ENCODE measurements at places on chromosomes 12 and 14.

DNA sequence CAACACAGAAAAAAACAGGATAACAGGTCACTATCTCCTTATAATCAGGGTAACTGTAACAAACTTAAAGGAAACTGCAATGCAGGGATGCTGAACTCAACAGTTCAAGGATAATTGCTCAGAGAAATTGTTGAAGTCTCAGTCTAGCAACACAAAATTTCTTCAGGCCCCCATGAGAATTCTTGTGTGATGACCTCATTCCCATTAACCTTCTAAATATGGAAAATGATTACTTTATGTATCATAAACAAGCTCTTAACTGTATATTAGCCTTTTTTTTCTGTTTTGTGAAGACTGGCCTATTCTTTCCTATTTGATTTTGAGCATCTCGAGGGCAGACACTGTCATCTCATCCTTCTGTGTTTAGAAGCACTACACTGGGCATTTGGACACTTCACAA, 47.1 kb downstream of the IGF1 start:
- DNase-seq: no peak

DNA sequence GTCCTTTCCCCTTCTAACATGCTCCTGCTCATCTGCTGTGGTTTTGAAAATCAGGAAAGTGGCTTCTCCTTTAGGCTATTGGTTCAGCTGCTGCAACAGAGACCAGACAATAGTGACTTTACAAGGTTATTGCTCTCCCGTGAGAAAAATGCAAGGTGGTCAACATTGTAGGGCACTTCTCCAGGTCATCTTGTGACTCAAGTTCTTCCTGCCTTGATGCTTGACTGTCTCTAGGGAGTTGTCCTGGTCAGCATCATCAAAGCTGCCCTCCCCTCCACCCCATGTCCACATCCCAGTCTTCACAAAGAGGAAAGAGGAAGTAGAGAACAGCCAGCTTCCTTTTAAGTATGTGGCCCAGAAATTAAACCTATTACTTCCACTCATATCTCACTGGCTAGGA, 3.9 kb upstream of the TMEM63C start:
- peak; percentile 28 for DNase-seq

DNA sequence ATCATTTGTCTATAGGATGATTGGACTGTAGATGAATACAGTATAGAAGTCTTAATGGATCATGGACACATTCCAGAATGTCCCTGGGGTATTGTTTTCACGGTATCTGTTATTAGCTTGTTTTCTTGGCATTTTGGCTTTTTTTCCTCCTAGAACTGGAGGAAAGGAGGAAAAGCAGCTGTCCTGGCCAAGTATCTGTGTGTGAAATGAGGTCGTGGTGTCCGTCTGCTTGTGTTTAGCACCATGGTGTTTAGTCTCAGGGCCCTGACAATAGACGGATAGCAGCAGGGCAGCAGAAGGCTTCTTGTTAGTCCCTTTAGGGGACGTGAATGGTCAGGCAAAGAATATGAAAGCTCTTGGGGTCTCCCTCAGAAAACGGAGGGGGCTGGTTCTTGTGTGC, 21.2 kb downstream of the FGF6 start:
- no peak for DNase-seq

DNA sequence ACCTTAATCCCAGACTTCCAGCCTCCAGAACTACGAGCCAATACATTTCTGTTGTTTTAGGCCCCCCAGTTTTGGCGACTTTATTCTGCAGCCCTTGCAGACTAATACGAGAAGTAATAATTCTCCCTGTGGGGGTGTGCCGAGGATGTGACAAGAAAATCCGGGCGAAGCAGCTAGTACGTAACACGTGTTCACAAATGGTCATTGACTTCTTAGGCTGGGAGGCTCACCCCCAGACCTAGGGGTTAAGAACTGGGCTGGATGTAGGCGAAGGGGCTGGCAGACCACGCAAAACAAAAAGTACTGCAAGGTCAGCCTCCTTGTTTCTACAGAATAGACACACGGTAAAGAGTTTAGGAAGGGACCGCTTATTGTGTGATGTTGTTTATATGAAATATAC, 69.8 kb upstream of the ESRRB start:
- DNase-seq: no peak

GRCh38 chr12:66107451-66107915, 23.1 kb downstream of the LLPH start:
- DNase-seq: peak; percentile 96

DNA sequence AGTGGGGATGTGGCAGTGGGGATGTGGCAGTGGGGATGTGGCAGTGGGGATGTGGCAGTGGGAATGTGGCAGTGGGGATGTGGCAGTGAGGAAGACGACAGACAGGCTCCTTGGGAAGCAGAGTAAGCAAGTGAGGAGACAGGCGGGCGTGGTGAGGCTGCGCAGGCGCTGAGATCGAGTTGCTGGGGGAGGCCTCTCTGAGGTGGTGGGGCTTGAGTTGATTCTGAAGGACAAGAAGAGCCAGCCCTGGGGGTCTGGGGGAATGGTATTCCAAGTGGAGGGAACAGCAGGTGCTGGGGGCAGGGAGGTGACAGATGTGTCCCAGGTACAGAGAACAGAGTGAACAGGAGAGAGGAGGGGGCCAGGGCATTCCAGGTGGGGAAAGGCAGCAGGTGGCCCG, 33.8 kb upstream of the TSPAN9 start:
- no peak for DNase-seq

DNA sequence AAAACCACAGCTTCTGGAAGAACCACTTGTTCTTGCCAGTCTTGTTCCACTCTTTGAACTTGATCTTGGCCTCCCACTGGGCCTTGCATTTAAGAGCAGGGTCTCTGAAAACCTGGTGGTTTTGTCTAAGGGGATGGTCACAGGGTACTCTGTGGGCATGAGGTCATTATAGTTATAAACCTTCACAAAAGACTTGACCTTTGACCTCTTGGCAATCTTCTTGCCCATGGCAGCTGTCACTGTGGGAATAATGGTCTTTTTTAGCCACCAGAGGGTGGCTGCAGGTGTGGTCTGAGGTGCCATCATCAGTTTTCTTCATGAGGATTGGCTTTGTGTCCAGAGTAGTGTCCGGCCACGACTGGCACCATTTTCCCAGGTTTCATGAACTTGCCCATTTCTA, 9.1 kb downstream of the ATP6V0A2 start:
- DNase-seq: no peak

GRCh38 chr12:112938751-112939150, 477 bp downstream of the OAS3 start:
- DNase-seq: no peak

DNA sequence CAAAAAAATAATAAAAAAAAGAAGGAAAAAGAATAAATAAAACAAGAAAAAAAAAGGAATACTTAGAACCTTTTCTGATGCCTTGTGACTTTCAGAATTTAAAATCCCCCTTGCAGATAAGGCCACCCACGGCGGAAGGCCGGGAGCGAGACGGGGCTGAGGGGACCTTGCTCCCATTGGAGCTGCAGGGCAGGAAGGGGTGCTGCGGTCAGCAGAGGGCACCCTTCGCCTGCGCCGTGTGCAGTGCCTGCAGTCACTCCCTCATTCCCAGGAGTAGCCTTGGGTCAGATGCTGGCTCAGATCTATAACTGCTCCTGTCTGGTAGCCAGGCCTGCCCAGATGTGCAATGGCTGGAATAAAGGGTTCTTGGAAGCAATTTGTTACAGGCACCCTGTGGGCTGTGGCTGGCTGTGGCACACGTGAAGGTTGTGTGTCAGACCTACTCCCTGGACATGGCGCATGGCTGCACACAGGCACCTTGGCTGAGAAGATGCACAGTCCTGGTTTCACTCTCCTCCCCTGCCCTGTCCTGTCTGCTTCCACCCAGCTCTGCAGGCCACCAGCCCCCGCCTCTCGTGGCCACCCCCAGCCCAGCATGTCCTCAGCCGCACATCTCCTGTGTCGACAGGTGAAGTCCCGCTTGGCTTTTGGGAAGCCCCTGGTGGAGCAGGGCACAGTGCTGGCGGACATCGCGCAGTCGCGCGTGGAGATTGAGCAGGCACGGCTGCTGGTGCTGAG, 13.4 kb upstream of the ALDH2 start:
- DNase-seq: peak; percentile 45

DNA sequence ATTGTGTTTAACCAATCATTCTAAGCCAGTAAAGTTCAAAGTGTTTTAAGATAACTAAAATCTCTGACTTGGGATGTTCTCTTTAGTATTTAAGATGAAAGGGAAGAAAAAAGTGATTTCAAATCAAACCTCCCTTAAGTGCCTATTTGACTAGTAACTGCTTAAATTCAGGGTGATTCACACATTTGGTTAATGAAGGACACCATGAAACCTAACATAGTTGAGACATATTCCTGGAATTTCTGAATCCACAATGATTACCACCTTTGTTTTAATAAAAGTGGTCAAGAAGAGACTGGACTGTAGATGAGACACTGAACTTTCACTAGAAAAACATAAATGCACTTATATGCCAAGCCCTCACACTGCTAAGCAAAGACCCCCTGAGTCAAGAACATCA, 138.7 kb downstream of the MED13L start:
- DNase-seq: no peak

DNA sequence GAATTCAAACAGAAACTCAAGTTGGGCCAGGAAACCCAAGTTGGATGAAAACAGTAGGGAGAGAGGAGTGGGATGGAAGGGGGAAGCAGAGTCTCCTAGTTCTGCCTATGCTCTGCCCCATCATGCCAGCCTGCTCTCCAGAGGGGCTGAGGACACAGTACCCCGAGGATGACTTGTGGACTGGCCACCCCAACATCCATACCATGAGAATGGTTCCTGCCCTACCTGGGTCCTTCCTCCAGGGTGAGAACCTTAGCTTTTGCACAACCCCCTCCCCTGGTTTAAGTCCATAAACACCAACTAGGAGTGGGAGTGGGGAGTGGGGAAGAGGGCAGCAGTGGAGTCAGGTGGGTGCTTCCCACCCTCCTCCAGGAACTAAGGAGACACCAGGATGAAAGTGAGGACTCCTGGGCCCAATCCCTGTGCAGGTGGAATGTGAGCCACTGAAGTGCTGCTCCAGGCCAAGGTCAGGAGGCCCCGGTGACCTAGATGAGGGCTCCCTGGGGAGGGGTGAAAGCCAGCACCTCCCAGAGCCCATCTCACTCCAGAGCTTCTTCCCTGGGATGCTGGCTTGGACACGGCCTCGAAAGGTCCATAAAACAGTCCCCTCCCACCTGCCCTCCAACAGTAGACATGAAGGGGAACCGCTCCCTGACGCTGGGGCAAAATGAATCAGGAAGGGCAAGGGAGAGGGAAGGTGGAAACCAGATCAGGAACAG, 6.6 kb downstream of the ZNF385A start:
- DNase-seq: no peak

- DNase-seq: no peak
Observed at GRCh38 chr14:100982762-100983161, 79.2 kb upstream of the RTL1 start.

DNA sequence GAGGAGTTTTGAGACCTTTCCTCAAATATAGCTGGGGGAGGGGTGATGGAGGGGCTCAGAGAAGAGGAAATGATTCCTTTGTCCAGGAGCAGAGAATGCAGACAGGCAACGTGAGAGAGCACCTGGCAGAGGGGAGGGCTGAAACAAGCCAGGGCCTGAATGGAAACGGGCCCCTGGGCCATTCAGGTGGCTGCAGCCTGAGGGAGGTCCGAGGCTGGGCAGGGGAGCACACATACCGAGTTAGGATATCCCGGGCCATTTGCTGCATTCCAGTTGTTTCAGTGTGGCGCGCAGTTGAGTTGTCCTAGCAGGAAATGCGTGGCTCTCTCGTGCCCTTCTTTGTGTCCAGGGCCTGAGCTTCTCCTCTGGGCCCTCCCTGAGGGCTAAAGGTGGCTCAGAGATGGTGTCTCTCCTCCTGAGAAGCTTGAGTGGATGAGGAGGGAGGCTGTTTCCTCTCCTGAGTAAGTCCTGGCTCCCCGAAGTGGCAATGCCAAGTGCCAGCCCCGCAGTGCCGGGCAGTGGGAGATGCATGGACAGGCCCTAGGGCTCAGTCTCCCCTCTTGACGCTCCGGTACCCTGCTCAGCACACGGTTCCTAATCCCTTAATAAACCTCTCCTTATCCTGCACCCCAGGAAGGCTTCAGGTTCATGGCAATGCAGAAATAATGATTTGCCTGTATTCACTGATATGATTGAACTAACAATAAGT, 85.5 kb upstream of the VRK1 start:
- DNase-seq: no peak

- peak; percentile 41 for DNase-seq
Observed at GRCh38 chr12:4526923-4527546, 11.7 kb upstream of the RAD51AP1 start.

DNA sequence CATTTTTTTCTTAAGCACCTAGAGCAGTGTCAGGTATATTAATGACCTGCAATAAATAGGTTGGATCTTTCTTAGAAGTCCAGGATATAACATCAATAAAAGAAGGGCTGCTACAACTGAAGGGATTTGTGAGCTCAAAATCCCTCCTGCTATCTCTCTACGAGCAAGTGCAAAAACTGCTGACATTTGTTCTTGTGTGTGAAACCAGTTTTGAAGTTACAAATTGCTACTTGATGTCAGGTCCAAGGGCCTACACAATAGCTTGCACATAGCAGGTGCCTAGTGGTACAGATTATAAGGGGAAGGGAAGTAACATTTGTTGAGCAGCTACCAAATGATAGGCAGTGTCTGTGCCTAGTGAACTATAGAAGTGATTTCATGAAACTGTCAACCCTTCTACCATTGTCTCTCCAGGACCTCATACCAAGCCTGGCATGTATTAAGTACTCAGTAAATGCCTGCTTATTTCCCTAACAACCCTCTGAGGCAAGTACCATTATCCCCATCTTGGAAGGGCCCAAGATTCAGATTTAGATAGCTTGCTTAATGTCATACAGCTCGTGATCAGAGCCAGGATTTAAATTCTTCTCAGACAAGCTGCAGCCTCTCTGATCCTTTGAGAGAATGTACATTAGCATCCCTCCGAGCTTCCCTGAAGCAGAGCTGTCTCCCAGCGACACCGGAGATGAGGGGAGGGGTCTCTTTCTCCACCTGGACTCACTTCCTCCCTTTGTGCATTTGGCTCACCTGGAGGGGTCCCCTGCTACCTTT, 300.3 kb downstream of the ZFP36L1 start:
- DNase-seq: no peak

- no peak for DNase-seq
Observed at GRCh38 chr12:101115326-101115725, 94.7 kb downstream of the SLC5A8 start.

DNA sequence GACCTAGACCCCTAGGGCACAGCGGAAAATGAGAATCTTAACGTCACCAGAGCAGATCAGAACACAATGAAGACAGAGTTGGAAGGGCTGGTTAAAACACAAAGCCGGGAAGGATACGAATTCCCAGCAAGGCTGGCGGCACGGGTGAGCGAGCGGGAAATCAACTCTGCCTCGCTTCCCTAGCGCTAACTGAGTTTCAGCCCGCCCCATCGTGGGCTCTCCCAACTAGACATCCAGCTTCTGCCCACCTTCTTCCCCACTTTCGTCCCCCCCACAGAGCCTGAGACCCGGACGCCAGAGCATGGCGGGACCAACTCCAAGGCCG, 377 bp downstream of the CCNT1 start:
- no peak for DNase-seq

- DNase-seq: peak; percentile 55
Observed at GRCh38 chr12:122081083-122081696, 2.6 kb downstream of the MLXIP start.

GRCh38 chr14:85597701-85598100, 67.8 kb downstream of the FLRT2 start:
- DNase-seq: no peak

Measured in inflammatory macrophage treated with lipopolysaccharide for 4 hours (primary cell).